ENCODE measurements at places on chromosomes 4 and X. TPM values are rescaled to one million over a fixed set of nuclear protein-coding genes. Genes with fewer than 3 reads are reported as not detected.

DNA sequence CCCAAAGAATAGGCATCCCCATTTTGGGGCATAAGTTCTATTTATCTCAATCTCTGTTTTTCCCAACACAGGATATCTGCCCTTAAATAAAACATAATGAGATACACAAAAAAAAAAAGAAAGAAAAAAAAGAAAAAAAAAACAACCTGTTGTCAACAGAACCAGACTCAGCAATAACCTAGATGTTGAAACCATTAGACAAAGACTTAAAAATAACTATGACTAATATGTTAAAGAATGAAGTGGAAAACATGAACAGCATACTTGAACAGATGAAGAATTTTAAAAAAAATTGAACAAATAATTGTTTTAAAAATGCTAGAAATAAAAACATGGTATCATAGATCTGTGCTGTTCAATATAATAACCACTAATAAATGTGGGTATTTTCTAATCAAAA lies 93.4 kb upstream of the RXFP1 start:
- peak; percentile 36 for DNase-seq

DNA sequence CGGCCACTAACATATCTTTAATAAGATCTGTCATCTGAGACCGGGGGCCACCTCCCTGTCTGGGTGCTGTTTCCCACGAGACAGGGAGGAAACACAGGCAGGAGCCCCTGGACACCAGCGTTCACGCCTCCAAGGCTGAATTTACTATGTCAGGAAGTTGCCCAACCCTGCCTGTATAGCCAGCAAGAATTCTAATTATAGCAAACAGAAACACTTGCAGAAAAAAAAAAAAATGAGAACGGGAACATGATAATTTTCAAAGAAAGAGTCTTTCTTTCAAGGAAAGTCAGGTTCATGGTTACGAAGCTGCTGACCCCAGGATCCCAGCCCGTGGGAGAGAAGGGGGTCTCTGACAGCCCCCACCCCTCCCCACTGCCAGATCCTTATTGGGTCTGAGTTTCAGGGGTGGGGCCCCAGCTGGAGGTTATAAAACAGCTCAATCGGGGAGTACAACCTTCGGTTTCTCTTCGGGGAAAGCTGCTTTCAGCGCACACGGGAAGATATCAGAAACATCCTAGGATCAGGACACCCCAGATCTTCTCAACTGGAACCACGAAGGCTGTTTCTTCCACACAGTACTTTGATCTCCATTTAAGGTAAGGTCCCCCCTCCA lies at the start of gene IL3RA:
TSS of gene IL3RA (plus strand) at position 455 of the 613 bp plus-strand sequence. CDS start 4,981 bp downstream, outside the sequence.
- DNase-seq, result no peak

GAB3 gene
- 0.14 TPM for total RNA-seq

- no peak for DNase-seq
Observed at GRCh38 chr4:105619188-105619931, 66.9 kb downstream of the ARHGEF38 start.

DNA sequence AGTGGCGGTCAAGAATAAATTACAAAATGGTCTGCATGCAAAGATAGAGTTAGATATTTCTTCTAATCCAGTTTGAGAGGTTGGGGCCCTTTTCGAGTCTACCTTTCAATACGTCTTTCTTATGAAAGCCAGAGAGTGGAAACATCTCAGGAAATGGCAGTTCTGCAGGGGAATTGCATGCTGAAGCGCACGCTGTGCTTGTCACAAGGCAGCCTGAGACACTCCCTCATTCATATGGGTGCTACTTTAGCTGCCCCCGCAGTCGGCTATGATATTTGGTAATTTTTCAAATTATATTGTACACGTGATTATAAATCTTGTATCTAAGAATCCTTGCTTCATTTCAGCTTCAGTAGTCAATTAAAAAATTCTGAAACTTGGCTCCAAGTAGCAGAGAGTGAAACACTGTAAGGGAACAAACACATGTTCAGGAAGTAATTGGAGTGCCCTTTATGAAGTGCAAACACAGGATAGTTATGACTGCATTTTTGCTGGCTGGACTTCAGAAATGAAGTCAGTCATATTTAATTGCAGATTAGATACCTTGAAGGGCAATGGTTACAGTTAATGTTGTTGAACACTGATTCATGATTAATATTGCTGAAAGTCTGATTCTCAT lies 145.5 kb upstream of the NAP1L5 start:
- DNase-seq, result no peak

DNA sequence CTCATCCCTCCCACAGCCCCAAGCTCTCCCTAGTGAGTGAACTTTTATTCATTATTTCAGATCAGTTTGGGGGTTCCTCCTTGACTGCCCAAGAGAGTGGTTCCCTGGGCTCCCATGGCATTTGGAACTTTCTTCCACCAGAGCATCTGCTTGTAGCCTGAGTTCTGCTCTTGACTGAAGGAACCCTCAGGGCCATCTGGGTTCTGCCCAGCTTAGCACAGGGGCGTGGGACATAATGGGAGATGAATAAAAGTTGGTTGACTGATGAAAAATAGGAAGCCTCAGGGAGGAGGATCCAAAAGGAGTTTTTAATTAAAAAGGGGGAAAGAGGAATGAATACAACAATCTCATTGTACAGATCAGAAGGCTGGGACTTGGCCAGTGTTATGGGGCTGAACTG lies 73.4 kb downstream of the CYTL1 start:
- no peak for DNase-seq

DNA sequence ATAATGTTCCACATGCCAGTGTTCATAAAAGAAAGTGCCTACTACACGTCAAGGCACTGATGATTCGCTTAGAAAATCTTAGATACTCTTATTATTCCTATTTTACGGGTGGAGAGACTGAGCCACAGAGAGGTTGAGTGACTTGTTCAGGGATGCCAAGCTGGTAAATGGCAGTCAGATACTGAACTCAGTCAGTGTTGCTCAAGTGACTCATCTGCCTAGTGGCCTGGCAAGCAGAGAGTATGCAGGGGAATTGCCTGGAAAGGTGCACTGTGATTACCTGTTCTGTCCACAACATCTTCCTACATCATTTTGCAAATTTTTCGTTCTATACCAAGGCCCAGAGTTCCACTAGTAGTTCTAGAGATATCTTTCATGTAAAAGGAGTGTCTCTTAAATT lies 68.4 kb downstream of the RAPGEF2 start:
- DNase-seq, result peak; percentile 54

- DNase-seq, result peak; percentile 31
Observed at GRCh38 chr4:77777135-77777807, 41.9 kb downstream of the CNOT6L start.

DNA sequence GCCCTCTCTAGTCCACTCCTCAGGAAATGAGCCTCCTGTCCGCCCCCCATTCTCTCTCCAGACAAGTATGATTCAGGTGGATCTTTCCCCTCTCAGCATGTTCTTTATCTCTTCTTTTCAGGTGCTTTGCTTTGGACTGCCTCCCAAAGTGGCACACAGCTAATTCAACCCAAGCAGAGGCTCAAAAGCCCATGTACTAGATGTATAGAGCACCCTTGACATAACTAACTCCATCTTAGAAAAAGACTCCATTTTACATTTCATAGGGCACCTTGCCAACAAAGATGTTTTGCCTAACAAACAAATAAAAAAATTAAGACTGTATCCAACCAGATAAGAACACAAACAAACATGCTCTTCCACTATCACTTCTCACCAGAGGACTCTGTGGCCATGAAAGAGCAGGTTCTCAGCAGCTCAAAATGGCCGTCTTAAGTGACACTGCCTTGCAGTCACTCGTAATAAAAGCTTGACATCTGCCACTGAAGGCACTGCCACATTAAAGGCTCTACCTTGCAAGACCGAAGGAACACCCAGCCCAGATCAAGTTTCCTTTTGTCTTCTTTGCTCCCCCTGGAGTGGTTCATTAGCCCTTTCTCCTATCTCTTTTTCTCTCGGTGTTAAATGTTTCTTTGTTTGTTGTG lies 84.9 kb upstream of the TAB3 start:
- no peak for DNase-seq

- no peak for DNase-seq
Observed at GRCh38 chr4:185819144-185819543, 7.2 kb upstream of the SORBS2 start.

ZFP92 gene
- total RNA-seq, result 3.0 TPM

- DNase-seq, result peak; percentile 49
Observed at GRCh38 chr4:168654104-168654847, 157.4 kb downstream of the PALLD start.

DNA sequence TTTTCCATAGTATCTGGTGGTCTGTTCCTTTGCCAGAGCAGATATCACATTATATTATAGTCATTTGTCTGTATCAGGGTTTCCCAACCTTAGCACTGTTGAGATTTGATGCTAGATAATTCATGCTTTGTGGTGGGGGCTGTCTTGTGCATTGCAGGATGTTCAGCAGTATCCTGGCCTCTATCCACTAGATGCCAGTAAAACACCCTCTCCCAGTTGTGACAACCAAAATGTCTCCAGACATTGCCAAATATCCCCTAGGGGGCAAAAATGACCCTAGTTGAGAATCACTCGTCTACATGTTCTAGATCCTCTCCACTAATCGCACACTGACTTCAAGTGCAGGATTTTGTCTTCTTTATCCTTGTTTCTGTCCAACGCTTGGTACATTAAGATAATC lies 160.8 kb downstream of the FANCB start:
- DNase-seq, result no peak

DNA sequence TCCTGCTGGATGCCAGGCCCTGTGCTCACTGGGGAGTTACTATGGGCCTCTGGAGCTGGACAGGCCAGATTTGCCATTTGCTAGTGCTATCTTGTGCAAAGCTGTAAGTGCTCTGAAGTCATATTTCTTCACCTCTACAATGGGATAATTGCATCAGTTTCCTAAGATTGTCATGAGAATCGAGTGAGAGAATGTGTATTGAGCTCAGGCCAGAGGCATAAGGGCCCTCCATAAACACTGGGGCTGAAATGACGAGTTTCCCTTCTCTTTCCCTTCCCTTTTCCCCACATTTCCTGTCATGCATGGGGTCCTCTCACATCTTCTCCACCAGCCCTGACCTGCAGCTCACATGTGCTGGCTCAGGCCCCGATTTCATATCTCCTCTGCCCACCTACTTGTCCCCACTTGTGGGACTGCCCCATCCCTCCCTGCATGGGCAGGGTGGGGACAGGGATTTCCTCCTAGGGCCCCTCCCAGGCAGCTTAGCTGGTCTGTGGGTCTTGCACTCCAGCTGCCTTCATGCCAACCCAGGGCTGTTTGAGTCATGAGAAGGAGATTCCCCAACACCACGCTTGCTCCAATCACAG lies 358.8 kb downstream of the MID1IP1 start:
- no peak for DNase-seq
